ENCODE measurements at places on chromosomes 2 and 18.
A peak's percentile ranks its signal among the peaks of the same experiment; 100 is the strongest.

GRCh38 chr2:115596659-115597375 is 1154.4 kb downstream of the DPP10 start:
- DNase-seq = no peak

DNA sequence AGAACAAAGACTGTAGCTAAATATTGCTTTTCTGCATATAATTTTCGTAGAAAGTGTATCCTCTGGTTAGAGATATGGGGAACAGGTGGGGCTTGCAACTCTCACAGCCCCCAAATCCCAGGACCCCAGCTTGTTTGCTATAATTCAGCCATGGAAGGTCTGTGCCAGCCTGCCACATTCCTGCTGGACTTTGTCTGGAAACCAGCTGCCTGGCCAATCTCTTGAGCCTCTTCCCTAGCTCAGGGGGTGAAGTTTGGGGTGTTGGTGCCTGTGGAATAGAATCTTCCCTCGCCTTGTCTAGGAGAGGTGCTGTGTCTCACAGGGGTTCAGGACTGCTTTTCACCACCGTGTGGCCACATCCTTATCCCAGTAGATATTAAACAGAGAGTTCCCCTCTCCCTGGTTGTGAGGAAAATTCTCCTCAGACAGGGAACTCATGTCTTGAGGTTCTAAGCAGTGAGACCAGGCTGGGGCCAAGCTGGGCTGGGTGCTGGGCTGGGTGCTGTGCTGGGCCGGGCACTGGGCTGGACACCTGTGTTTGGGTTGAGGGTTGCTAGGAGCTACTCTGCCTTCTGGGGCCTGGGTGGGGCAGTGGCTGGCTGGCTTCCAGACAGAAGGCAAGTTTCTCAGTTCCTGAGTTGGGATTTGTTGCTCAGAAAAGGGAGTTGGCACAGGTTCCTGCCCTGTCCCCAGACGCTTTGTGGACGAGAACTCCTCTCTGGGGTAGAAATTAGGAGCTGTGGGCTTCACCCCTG is 12.3 kb downstream of the TOGARAM2 start:
- DNase-seq = no peak

DNA sequence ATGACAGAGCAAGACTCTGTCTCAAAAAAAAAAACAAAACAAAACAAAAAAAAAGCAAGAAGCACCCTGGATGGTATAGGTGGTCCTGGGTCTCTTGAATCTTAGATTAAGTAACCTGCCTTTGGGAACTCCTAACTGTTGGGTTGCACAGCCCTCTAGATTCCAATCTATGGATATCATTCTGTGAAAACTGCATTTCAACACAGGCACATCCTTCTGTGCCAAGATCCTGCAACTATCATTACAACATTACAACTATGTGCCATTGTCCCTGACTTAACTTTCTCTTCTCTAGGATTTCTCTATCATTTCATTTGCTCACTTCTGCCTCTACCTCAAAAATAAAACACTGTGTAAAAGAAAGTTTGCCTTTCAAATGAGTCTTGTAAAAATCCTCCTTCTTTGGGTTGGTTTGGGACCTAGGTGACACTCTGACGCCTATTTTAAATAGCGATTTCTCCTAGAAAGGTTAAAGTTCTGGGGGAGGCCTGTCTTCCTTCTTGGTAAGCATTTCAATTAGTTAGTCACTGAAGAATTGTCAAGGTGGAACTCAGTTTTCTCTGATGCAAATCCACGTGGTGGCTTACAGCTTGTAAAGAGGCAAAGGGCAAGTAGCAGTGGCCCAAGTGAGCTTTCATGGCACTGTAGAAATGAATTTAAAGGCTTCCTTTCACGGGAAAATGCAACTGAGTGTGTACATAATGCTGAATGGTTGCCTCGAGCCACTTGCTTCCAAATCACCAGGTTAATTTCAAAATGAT is 9.2 kb downstream of the LGALSL start:
- peak; percentile 82 for DNase-seq

DNA sequence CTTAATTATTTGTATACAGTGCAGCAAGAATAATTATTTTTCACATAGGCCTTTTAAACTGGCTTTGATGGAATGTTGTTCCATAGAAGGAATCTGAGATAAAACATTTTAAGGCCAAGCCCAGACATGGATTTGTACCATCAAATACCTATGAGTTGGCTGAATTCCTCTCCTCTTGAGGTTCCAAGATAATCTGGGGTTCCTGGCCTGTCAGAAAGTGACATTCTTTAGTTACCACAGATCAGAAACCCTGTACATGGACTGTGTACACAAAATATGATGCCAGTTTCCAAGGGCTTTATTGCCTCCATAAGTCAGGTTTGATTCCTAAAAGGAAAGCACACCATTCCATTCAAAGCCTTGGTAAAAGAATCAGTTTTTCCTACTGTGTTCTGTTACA is 1256.7 kb upstream of the NRXN1 start:
- DNase-seq = no peak

DNA sequence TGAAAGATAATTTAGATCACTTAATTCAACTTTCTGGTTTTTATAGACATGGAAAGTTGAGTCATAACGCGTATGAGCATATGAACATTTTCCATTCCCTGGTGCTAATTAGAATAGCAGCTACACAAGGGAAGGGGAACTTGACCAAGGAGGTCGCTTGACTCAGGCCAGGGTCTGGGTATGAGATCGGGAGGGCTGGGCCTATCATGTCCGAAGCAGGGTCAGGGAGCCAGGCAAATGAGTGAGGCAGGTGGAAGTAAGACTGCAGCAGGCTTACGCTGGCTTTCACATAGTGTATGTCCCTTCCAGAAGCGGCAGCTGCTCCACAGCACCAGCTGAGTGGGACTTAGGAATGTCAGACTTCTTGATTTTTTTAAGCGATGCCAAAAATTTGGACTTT is 14.7 kb downstream of the RALB start:
- no peak for DNase-seq

DNA sequence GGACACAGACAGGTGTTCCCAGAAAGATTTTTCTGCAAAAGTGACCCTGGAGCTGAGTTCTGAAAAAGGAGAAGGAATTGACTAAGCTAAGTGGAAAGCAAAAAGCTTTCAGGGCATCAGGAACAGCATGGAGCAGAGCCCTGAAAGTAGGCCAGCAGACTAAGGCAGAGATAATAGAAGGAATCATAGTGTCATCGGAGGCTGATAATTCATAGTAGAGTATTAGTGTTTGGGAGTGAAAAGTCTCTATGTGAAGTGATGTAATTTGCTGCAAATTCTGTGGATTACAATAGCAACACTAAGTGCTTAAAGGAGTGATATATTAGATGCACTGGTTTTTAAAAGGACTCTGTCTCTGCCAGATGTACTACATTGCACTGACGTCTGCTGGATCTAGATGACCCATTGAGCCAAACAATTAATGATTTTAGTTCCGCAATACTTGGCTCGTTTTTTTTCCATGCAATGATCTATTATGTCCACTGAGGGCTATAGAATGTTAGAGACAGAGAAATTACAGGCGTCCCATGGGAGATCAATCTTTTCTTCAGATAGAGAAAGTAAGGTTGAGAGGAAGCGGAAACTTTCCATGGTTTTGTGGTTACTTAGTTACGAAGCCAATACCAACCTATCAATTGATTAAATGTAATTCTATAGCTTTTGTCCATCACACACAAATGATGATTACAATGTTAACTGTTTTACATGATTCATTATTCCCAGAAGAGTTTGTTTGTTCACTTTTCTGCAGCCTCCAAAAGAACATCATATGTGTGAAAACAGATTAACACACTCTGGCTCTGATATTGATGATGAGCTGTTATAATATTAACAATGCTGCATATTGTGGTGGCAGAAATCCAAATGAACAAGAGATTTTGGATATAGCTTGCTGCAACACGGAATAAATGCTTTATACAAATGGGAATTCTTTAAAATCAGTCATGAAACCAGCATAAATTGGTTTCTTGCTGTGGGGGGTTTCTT is 143.7 kb downstream of the MC4R start:
- DNase-seq = no peak

DNA sequence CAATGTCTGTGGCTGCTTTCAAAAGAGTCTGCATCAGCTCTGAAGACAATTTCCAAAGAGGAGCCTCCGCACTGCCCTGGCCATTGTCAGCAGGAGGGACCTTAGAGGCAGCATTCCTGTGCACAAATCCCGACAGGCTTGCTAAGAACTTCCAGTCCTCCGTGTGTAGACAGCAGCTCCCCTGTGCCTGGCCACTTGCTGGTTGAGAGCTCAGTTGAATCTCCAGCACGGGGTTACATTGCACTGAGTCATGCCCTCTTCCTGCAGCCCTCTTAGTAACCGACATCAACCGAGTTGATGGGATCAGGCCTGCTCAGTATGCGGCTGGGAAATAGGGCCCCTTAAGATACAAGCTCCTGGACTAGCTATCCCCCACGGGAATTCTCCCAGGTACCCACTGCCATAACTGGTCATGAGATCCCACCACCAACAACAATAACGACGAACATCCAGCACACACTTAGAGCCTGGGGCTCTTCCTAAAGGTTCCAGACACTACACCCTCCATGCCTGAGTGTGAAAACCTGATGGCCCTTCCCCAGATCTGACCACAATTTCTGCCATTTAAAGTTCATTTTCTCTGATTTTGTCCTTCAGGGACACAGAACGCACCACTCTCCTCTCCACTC is 12.0 kb downstream of the ATP6V1B1 start:
- DNase-seq = peak; percentile 73

GRCh38 chr2:48264627-48265026 is 265.3 kb upstream of the STON1 start:
- no peak for DNase-seq

- DNase-seq = no peak
Measured at GRCh38 chr18:51941999-51942398, 398.0 kb upstream of the DCC start.

- no peak for DNase-seq
Measured at GRCh38 chr2:196183528-196184231, 12.3 kb upstream of the STK17B start.
